Naive thymus-derived CD8-positive, alpha-beta T cell (primary cell): ENCODE measurements at places on chromosomes 3 and 15.
A peak's percentile ranks its signal among the peaks of the same experiment; 100 is the strongest.

GRCh38 chr3:430186-430585 lies 233.6 kb downstream of the CHL1 start:
- no peak for DNase-seq

DNA sequence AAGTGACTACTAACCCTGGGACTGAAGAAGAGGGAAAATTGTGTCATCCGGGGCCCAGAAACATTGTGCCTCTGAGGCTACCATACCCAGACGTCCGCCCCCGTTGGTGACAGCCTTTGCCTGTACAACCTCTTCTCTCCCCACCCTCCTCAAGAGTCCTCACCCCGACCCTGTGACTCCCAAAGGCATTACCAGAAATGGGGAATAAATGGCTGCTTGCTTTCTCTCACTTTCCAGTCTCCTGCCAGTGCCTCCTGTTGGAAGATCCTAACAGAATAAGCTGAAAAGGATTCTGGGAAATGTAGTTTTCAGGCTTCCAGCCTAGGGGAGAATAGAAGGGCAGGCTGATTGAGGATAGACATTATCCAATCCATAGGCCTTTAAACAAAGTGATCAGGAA lies 30.8 kb upstream of the SLC25A36 start:
- no peak for DNase-seq

DNA sequence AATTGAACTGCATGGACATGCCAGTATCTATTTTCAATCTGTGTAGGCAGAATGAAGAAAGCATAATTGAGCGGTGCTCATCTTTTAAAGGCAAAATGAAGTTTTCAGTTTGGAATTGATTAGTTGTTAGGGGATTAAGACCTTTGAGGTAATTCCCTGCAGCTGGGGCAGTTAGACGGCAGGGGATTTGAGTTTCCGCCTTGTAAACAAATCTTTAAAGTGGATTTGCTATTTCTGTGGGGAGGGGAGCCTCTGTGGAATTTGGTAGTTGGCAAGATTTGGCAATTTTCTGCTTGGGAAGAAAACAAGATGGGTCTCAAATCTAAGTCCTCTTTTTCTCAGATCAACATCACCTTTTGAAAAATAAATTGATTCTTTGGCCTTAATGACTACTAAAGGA lies 212.5 kb upstream of the CNTN6 start:
- no peak for DNase-seq

GRCh38 chr15:32091505-32092380 lies 61.4 kb downstream of the CHRNA7 start:
- no peak for DNase-seq

DNA sequence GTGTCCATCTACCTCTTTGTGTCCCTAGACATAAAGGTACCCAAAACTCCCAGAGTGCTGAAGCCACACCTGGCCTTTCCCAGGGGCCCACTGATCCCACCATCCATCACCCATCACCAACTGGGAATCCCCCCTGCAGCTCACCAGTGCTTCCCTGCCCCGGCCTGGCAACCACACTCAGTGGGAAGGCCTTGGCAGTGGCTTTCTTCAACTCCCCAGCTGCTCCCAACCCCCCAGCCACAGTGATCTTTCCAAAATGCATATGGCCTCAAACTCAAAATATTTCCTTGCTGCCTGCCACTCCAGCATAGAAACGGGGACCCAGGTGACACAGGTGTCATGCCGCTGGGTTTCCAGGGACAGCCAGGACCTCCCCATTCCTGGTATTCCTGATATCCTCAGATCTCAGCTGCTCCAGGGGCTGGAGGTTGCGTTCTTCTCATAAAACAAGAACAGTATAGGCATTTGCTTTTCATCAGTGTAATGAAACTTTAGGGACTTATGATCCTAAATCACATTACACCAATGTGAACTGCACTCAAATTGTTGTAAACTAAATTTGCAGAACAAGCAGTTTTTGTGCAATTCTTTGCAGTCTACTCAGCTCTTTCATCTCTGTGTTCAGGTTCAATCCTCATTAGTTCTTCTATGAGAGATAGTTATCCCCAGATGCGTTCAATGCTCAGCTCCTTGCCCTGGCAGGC lies 1.3 kb downstream of the OCA2 start:
- no peak for DNase-seq

DNA sequence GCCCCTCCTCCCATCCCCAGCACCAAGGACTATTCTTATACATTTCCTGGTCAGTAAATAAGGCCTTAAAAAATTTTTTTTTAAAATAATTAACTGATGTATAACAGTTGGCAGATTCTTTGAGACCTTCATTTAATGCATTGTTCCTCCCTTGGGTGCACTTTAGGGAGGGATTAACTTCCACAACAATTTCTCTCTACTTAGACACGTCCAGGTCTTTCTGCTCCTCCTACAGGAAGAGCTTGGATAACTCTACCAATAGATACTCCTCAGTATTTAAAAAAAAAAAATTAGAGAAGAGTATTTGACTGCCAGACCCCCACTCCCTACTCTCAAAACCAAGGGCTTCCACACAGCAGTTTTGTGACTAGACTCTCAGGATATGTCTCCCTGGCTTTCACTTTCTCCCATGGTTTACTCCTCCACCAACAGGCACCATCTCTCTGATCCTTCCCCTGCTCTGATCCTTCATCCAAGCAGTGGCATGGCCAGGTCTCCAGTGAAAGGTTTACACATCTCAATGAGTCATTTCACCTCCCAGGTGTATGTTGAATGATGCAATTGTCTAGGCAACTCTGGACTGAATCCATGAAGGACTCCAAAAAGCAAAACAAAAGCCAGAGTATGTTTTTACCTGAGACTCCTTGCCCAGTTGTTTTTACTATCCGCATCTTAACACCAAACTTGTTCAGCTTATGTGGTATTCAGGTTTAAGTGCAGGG lies 7.4 kb downstream of the ZIC4 start:
- DNase-seq, result no peak

- no peak for DNase-seq
Measured at GRCh38 chr3:50873376-50874157, 198.8 kb downstream of the DOCK3 start.

GRCh38 chr3:119747357-119747756 lies 34.5 kb upstream of the NR1I2 start:
- DNase-seq, result no peak

DNA sequence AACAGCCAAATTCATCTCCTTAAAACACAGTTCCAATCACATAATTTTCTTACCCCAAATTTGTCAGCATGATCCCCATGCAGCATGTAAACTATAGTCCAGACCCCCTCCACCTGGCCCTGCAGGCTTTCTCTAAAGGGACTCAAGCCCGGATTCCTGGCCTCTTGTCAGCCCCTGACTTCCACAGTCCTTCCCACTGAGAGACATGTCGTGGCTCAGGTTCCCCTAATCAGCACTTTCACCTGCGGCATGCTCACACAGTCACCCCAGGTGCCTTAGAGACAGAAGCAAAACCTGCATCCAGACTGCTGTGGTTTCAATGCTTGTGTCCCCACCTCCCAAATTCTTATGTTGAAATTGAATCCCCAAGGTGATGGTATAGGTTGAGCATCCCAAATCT lies 372.7 kb upstream of the ATP10A start:
- DNase-seq, result no peak

- DNase-seq, result peak; percentile 4
Measured at GRCh38 chr3:31377045-31377642, 155.6 kb upstream of the STT3B start.

GRCh38 chr3:52532838-52533622 lies 627 bp downstream of the NT5DC2 start:
- DNase-seq, result no peak

DNA sequence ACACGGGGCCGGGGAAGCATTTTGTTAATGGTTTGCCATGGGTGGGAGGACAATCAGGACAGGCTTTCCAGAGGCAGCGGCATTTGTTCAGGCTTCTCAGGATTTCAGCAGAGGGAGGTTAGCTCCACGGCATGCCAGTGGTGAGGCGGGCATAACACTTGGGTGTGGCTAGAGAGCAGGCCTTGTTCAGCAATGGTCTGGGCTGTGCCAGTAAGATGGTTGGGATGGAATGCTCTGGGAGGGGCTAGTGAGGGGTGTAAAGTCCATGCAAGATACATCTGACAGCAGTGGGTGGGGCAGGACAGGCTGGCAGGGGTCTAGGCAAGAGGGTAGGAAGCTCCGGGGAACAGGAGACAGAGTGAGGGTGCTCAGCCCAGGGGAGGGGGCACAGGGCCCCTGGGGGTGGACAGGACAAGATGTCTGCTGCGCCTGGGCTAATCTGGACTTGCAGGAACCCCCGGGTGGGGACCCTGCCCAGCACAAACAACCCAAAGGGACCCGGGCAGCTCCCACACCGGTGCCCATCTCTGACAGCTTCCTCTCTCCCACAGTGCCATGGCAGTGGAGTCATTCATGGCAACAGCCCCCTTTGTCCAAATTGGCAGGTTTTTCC lies 8.4 kb downstream of the TMEM43 start:
- no peak for DNase-seq
